ENCODE measurements at places on chromosomes 4 and X.

DNA sequence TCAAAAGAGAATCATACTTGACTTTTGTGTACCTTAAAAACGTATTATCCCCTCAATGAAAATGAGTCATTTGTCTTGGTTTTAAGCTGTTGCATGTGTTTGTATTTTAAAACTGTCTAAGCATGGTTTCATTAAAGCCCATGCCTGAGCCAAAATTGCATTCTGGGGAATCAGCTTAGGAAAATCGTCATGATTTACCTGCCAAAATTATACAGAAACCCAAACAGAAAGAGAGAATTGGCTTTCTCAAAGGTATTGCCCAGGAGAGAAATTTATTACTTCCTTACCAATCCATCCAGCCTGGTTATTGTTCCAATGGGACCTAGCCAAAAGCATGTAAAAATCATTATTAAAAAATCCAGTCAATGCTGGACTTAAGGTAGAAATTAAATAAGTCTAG lies 37.6 kb downstream of the GPR174 start:
- no peak for DNase-seq

DNA sequence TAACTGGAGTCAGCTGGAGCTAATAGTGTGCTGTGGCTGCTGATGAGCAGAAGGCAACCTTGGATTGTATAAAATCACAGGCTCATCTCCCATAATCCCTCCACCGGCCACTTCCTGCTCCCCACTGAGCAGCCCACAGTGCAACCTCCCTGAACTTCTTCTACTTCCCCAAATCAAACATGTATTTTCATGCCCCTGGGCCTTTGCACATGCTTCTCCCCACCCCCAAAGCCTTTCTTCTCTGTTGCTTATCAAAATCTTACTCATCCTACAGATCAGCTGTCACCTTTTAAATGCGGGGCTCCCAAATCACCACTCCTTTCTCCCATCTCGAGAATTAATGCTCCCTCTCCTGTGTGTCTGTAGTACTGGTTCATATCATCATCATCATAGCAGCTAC lies 35.8 kb downstream of the RHOH start:
- DNase-seq: no peak

DNA sequence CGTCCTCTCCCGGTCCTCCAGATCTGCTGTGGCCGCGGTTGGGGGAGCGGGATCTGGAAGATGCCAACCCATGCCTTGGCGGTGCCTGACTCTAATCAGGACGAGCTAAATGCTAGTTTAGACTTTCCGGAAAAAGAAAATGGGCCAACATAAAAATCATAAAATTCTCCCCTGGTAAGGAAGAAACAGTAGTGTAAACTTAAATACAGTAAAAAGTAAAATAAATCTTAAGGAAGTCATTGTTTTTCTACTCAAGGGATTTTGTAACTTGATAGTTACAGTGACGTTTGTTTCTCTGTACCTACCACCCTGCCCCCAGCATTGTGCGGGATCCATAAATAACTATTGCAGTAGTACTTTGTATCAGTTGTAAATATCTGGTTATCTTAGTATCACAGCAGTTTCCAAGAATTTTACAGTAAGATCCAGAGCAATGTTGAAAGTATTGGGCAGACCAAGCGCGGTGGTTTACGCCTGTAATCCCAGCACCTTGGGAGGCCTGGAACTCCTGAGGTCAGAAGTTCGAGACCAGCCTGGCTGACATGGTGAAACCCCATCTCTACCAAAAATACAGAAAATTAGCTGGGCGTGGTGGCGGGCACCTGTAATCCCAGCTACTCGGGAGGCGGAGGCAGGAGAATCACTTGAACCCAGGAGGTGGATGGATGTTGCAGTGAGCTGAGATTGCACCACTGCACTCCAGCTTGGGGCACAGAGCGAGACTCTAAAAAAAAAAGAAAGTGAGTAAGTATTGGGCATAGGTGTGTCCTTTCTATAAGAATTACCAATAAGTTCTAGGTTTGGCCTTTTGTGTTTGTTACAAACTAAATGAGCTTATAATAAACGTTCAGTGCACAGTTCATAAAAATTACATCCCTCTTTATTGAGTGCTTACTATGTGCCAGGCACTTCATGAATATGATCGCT lies 1.0 kb upstream of the PLA2G12A start:
- DNase-seq: no peak

DNA sequence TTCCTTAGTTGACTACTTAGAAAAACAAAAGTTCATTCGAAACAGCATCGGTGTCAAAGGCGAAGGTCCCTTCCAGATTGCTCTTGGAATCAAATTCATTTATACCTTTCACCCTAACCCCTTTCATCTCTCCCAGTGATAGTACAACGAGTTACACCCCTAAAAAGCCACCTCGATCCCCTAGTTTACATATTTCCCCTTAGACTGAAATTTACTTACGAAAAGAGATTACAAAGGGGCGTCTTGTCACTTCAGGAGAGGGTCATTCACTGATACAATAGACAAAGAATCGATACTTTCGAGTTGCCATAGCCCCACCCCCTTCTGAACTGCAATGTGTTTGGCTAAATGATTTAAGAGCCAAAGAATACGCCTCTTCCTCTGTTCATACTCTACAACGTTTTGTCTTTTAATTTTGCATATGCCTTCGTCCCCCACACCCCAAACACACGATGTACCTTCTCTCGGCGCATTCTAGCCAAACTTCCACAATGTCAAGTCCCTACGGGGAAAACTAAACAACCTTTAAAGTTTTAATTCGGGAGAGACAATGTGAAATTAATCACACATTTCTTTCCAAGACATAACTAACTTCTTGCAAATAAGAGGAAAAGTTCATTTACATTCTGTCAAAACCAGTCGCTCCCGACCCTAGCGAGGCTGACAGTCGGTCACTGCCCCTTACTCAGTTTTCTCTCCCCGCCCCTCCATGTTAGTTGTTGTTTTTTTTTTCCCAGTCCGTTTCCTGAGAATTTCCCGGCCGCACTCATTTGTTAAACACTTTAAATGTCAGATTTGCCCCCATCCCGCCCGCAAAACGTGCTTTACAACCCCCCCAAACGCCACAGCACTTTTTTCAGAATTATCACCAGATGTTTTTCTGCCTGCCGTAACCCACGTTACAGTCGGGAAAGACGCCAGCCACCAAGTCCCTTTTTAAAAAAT lies 88.6 kb downstream of the HPRT1 start:
- no peak for DNase-seq

DNA sequence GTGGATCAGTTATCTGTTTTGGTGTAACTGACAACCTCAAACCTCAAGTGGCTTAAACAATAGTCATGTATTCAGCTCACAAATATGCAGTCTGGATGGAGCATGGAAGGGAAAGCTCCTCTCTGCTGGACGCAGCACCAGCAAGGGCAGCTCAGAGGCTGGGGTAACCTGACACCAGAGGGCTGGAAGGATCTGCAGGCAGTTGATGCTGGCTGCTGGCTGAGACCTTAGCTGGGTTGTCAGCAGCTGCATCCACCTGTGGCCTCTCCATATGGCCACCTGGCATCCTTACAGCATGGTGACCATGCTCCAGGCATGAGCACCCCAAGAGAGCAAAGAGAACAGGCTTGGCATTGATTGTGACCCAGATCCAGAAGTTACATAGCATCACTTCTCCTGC lies 46.7 kb downstream of the ENPP6 start:
- no peak for DNase-seq

GRCh38 chrX:66399273-66399672 lies 235.2 kb downstream of the HEPH start:
- no peak for DNase-seq

DNA sequence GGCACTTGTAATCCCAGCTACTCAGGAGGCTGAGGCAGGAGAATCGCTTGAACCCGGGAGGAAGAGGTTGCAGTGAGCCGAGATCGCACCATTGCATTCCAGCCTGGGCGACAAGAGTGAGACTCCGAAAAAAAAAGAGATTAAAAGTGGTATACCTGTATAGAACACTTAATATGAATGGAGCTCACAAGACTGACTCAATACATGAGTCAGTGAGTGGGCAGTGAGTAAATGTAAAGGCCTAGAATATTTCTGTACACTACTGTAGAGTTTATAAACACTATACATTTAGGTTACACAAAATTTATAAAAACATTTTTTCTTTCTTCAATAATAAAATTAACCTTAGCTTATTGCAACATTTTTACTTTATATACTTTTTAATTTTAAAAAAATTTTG lies 93.8 kb downstream of the CENPC start:
- DNase-seq: no peak

- DNase-seq: no peak
Observed at GRCh38 chr4:43423276-43423675, 530.8 kb downstream of the GRXCR1 start.

DNA sequence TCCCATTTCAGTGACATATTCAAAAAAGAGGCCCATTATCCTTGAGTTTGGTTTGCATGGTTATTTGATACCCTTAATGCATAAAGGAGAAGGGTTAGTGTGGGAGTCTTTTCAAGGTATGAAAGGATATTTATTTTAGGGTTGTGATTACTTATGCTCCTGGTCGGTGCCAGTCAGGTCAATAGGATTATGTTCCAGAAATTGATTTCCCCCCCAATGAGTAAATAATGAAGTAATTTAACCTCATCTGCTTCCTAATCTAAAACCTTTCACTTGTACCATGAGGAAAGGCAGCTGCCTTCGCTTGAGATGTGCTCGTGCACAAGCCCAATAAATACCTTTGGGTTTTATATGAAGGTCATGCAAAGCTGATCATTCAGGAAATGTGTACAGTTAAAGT lies 55.0 kb upstream of the NR0B1 start:
- no peak for DNase-seq

GRCh38 chr4:78092850-78093249 lies 35.7 kb downstream of the FRAS1 start:
- DNase-seq: no peak

GRCh38 chr4:21011106-21011505 lies 310.8 kb downstream of the PACRGL start:
- no peak for DNase-seq

- no peak for DNase-seq
Observed at GRCh38 chrX:152642931-152643564, 5.4 kb downstream of the GABRQ start.

- no peak for DNase-seq
Observed at GRCh38 chr4:20984576-20984836, 284.2 kb downstream of the PACRGL start.

DNA sequence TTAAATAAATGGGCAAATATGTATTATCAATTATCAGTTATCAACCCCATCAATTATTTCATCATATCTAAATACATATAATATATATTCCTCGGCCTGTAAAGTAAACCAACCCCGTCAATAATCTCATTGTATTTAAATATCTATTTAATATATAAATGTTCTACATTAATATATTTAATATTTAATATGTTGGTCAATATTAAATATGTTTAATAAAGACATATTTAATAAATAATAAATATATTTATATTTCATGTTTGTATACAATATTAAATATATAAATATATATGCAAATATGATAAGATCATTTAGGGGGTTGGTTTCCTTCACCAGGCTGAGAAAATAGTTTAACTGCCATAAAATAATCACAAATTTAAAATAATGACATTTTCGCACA lies 6.4 kb upstream of the TMEM144 start:
- no peak for DNase-seq

- peak; percentile 76 for DNase-seq
Observed at GRCh38 chr4:3767570-3768288, 1.5 kb downstream of the ADRA2C start.

DNA sequence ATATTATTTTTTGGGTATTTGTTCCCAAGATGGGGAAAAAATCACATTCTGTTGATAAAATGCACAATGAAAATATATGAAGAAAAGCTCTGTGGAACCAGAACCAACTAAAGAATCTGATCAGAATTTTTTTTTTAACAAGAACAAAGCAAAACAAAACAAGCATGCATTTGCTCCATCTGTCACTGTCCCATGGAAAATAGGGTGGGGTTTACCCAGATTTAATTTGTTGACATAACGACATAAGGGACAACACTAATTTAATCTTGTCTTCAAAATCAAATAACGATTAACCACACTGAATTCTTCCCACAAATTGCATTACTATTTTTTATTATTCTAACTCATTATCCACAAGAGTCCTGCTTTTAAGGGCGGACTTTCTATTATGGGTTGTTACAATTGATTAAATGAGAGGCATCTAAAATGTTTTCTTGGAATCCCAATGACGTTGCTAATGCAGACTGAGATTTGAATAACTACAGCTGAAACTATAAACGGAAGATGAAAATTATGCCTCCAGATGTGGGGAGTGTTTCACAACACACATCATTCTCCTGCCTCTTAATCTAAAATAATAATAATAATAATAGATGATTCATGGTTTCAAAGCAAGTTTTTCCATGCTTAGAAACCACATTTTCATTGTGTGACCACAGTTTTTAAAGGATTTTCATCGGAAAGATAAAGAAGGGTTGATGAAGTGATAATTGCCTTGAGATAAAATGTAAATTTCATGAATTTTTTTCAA lies 307.0 kb upstream of the CPEB2 start:
- no peak for DNase-seq
